Stimulated activated CD4-positive, alpha-beta T cell treated with anti-CD3 and anti-CD28 coated beads, Interleukin-1b, Interleukin-23, amount 100 ng/mL, for 1 hour (primary cell): ENCODE measurements at places on chromosomes 4 and X.

DNA sequence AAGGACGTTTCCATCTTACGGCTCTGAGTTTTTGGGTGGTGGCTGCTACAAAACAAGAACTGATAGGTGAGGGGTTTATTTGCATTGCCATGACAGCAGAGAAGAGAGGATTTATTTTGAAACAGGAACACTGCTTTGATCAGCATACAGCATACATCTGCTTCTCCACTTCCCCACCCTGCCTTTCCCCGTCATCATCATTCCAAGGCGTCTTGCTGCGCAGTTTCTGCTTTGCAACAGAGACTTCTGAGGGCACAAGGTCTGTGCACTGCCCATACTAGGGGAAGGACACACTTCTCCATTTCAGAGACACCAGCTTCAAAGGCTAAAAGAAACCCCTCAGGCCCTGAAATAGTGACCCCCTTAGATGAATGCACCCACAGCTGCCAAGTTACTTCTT lies 19.1 kb downstream of the STARD8 start:
- no peak for DNase-seq

- no peak for DNase-seq
These were observed 762.5 kb downstream of the PCDH7 start for GRCh38 chr4:31482691-31483090.

GRCh38 chr4:128307123-128307571 lies 19.5 kb upstream of the PGRMC2 start:
- DNase-seq, result no peak

DNA sequence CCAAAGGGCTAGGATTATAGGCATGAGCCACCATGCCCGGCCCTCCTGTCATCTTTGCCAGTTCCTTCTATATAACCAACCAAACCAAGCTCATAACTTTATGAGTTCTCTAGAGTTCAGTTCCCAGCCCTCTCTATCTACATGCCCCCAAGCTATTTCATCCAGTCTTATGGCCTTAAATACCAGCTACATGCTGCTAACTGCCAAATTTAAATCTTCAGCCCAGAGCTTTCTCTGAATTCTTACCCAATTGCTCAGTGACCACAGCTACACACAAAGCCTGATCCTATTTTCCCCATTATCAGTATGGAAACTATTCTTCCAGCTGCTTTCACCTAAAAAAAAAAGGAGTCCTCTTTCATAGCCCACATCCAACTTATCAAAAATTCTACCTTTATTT lies 23.1 kb downstream of the TMEM184C start:
- no peak for DNase-seq

- no peak for DNase-seq
These were observed 17.2 kb upstream of the USP27X start for GRCh38 chrX:49862093-49862492.

- no peak for DNase-seq
These were observed 23.3 kb downstream of the BRCC3 start for GRCh38 chrX:155094468-155095061.

- no peak for DNase-seq
These were observed 243.4 kb downstream of the ARHGAP10 start for GRCh38 chr4:147975325-147975724.

DNA sequence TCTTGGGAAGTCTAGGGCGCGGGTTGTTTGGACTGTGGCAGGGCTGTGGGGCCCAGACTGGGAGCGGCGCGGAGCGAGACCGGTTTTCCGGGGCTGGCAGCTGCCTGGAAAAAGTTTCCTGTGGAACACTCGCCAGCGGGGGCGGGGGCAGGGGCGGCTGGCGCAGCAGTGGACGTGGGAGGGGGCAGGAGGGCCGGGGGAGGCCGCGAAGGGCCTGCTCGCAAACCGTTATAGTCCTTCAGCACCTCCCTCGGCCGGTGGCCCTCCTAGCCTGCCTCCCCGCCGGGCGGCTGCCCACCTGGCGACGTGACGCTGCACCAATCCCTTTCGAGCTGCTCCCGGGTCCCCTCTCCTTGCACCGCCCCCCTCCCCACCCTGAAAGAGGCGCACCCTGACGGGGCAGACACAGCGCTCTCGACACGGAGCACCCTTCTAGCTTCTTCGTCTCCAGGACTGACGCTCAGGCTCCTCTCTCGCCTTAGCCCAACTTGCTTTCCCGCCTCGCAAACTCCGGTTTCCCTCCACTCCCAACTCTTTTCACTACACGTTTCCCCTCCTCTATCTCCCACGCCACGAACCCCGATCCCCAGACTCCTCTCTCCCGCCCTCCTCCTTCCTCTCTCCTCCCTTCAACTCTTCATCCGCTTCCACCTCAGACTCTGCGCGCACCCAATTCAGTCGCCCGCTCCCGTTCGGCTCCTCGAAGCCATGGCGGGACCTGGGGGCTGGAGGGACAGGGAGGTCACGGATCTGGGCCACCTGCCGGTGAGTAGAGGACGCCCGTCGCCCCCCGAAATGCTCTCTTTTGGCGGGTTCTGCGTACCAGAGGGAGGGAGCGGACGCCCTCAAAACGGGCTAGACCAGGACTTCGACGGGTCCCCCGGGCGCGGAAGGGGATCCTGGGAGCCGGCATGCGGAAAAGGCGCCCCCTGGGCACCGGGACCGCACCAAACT lies at the start of gene NRK:
Gene NRK (plus strand): TSS at position 402 of the 954 bp plus-strand sequence. CDS start 307 bp downstream, at position 709.
- DNase-seq, result no peak

DNA sequence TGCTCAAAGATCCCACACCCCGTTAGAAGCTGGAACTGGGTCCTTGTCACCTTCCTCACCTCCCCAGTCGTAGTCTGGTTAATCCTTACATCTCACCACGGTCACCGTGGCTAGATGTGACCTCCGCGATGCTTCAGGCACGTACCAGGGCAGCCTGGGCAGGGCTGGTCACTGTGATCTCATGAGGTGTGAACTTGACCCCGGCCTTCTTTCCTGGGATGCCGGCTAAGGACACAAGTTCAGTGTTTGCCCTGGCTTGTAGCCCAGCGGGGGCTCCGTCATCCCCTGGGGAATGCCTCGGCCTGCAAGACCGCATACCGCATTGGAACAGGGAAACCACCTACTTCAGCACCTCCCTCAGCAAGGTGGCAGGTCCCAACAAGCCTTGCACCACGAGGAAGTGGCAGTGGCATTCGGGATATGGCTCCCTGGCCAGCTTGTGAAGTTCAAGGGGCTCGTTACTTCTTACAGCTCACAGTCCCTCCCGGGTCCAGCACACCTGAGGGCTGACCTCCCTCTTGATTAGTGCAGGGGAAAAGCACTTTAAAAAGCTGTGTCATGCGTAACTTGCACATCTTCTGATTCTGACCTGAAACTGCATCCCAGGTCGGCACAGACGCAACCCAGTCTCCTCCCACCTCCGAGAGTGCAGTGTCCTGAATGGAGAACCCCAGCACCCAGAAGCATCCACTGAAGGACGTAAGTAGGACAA lies 25.9 kb downstream of the NOP14 start:
- no peak for DNase-seq

DNA sequence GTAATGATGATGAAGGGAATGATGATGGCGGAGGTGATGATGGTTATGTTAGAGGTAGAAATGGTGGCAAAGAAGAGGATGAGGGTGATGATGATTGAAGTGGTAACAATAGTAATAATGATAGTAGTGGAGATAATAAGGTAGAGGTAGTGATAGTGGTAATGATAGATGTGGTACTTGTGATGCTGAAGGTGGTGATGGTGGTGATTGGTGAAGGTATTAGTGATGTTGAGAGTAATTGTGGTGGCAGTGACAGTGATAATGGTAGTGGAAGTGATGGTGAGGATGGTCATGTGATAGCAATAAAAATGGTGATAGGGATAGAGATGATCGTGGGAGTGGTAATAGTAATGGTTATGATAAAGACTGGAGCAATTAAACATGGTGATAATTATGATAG lies 108.8 kb downstream of the EFNB1 start:
- no peak for DNase-seq

- DNase-seq, result no peak
These were observed 87.2 kb downstream of the FRYL start for GRCh38 chr4:48692897-48693296.

DNA sequence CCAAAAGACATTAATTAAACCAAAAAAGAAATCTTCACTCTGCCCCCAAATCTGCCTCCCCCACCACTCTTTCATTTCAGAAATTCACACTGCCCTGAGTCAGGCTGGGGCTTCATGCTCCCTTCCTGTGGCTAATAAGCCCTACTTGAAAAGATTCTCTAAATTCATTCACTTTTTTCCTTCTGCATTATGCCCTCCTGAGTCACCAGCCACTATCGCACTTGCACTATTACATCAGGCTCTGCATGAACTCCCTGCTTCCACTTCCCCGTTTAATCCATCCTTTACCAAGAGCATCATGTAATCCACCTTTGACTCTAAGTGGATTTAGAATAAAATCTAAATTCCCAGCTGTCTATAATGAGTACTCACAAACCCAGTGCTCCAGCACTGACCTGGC lies 295.4 kb upstream of the KLF3 start:
- DNase-seq, result no peak

DNA sequence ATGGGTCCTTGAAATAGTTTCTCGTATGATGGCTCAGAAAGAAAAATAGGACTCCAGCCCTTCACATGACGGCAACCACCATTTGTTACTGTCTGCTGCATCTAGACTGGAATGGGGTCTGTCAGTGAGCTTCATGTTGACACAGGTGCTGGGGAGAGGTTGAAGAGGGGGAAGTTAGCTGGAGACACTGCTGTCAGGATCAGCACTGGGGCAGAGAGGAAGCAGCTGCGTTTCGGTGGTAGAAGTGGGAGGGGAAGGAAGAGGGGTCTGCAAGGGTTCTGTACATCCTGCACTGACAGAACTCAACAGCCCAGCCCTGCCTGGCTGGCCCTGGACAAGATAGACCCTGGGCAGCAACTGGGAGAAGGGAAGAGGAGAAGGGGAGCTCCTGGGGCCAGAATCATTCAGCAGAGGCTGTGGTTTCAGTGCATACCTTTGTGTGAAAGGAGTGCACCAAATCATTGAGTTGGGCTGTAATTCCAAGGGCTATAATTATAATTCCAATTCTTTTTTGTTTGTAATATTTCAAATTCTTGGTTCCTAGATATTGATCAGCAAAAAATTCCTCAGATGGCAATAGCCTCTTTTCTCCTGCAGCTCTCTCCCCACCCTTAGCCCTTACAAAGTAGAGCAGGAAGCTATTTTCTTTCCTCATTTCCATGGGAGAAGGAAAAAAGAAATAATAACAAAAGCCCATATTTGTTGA lies 119.4 kb upstream of the C1GALT1C1 start:
- no peak for DNase-seq
